ENCODE measurements at places on chromosomes 2 and 18.

DNA sequence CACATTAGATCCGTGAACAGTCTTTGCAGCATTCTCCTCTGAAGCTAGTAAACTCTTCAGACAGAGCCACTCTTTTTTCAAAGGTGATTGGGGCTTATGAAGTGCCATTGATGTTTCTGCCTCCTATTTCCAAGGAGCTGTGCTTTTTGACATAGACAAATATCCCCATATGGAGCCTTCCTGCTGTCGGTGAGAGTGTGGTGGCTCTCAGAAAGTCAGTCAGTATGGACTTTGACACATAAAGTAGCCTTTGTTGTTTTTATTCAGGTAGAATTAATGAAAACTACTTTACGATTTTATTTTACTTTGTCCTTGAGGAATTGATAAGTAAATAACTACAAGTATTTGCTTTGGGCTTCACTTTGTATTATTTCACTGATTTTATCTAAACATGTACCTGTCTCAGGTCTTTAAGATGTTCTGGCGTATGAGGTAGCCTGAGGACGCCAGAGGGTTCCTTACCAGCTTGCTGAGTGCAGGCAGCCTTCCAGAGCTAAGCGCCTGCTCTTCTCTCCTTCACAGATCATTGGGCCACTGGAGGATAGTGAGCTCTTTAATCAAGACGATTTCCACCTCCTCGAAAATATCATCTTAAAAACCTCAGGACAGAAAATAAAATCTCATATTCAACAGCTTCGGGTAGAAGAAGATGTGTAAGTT is 69.7 kb downstream of the UGGT1 start:
- no peak for DNase-seq

DNA sequence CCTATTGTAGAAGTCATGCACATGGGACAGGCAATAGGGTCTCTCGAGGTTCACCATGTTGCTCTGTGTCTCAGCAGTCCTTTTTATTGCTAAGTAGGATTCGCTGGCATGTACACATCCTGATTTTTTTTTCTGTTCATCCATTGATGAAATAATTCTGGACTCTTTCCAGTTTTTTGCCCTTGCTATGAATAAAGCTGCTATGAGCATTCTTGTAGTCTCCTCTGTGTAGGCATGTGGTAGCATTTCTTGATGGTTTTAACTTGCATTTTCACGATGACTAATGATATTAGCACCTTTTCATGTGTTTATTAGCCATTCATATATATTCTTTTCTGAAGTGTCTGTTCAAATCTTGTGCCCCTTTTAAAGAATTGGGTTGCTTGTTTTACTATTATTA is 65.8 kb upstream of the EDAR start:
- no peak for DNase-seq

DNA sequence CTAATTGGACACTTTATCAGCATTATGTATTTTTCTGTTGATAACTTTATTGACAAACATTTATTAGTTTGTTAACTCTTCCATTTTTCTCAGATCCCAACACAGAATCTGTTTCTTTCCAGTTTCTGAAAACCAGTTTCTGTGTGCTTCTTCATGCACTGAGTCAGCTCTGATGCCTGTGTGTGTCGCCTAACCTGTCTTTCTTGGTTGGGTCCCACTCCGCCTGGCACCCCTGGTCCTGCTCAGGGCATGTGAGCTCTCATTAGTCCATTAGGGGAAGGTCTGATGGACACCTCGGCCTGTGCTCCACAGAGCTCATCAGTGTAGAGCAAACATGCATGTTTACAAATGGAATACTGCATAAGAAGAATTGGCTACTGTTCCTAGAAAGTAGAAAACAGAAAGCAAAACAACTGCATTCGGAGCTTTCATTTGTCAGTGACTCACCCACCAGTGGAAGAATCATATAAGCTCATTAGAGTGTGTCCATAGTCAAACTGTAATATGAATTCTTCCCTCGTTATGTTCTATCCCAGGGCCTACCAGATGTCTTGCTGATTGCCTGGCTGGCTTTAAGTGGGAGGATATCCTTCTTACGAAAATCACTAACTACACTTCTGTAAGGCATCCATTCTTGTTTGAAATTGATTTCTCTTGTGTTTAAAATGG is 137.7 kb downstream of the SNTG2 start:
- DNase-seq = no peak

DNA sequence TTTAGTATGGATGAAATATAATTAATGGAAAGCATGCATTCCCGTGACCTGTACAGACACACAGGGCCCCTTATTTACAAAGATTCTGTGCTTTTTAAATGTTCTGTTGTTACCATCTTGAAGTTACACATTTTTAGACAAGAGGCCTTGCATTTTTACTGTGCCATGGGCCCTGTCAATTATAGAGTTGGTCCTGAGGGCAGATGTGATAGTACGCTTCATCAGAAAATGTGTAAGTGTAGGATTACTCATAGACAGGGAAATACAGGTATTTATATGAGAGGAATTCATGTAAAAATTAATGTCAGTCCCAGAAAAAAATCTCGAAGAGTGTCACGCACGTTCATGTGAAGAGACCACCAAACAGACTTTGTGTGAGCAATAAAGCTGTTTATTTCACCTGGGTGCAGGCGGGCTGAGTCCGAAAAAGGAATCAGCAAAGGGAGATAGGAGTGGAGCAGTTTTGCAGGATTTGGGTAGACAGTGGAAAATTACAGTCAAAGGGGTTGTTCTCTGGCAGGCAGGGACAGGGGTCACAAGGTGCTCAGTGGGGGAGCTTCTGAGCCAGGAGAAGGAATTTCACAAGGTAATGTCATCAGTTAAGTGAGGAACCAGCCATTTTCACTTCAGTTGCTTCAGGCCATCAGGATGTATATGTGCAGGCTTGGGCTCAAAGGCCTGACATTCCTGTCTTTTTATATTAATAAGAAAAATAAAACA is 12.2 kb upstream of the ALPK2 start:
- DNase-seq = no peak

DNA sequence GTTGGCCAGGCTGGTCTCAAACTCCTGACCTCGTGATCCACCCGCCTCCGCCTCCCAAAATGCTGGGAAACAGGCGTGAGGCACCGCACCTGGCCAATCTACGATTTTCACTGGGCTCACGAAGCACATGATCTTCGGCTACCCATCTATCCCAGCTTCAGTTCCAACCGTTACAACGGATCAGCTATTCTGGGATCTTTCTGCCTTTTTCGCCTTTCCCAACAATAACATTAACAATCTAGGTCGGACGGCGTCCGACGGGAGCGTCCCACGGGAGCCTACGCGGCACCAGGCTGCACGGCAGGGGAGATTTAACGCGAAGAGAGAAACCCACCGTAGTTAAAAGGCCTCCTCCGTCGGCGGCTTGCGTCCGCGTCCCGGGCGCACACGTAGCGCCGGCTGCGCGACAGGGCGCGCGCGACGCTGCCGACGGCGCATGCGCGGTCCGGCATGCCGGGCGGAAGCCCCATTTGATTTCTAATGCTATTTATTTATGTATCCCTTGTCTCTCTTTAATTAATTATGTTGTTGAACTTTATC is at the start of gene MSL3B:
Gene MSL3B, minus strand, starts transcription at position 394 of the 540 bp plus-strand sequence.
- no peak for DNase-seq

DNA sequence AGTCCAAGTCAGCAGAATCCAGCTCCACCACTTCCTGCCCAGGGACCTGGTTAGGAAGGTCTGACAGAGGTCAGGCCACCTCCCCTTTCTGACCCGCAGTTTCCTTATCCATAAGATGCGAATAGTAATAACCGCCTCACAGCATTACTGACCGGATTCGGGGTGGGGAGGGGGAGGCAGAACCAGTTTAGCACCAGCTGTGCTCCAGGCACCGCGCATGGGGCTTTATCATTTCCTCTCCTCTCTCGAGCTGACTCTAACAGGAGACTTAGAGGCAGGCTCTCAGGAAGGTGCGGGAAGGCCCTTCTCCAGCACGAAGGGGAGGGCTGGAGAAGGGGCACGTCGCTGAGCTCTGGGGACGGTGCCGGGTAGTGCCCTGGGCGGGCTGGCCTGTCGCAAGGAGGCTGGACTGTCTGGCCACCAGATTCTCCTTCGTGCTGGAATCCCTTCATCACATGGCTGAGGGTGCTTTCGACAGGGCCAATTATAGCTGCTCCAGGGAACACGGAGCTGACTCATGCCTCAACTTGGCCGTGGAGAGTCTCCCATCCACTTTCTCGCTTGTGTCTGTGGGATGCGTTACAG is 5.7 kb downstream of the EHD3 start:
- no peak for DNase-seq

DNA sequence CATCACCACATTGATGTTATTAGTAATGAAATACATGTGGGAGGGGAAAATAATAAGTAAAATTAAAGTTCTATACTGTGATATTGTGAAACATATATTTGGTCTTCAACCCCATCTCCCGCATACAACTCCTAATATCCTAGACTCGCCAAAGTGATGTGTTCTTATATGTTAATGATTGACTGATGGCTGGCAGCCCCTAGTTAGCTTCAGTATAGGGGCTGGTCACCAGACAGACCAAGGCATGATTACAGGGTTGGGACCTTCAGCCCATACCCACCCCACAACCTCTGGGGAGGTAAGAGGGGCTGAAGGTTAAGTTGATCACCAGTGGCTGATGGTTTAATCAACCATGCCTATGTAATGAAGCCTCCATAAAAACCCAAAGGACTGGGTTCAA is 28.1 kb upstream of the MREG start:
- no peak for DNase-seq

- no peak for DNase-seq
These were observed 10.5 kb downstream of the CYB5A start for GRCh38 chr18:74281011-74281979.

- DNase-seq = no peak
These were observed 393.6 kb upstream of the NRP2 start for GRCh38 chr2:205288686-205289085.

DNA sequence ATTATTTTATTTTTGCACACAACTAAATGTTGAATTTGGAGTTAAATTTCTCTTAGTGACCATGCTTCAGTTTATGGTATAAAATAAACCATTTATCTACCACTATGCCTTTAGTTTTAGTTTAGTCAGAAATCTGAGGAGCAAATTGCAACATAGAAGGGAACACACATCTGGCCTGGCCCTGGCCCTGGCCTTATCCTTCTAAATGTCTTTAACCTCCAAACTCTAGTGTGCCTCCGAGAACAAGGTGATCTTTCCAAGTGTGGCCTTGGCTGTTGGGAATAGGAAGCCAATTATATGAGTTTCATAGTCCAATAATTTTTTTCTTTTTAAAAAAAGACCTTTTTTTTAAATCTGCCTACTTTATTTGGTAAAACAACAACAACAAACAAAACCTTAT is 31.8 kb upstream of the GREB1L start:
- DNase-seq = no peak

DNA sequence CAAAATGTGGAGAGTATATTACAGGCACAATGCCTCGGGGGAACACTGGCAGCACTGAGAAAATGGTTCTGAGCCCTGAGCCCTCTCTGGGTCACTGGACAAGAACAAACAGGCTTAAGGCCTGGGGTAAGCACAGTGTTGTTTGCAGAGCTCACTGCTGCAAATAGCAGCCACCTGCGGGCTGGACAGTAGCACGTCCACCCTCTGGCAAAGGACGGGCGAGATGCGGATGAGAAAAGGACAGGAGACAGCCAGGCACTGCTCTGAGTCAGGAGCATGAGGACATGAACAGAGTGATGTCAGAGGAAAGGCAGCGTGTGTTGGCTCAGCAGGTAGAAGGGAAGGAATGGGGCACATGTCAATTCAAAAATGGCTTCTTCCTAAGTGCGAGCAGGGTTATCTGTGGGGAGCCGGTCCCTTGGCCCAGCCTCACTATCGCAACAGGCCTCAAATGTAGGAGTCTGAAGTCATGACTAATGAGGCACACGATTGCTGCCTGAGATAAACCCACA is 25.9 kb upstream of the NEB start:
- DNase-seq = no peak

- DNase-seq = no peak
These were observed 154.6 kb downstream of the THADA start for GRCh38 chr2:43441195-43441594.

DNA sequence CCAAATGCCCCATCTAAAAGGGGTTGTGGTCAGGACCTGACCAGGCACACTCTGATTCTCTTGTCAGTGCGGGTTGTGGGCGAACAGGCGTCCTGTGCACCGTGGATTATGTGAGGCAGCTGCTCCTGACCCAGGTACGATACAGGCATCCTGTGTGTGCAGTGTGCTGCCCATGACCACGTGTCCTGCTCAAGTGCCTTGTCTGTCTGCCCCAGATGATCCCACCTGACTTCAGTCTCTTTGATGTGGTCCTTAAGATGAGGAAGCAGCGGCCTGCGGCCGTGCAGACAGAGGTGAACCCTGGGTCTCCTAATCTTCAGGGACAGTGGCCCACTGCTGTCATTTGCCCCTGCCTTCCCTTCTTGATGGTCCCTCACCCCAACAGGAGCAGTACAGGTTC is 14.6 kb downstream of the PTPN18 start:
- DNase-seq = no peak

- no peak for DNase-seq
These were observed 189.9 kb upstream of the DCC start for GRCh38 chr18:52150050-52150449.

DNA sequence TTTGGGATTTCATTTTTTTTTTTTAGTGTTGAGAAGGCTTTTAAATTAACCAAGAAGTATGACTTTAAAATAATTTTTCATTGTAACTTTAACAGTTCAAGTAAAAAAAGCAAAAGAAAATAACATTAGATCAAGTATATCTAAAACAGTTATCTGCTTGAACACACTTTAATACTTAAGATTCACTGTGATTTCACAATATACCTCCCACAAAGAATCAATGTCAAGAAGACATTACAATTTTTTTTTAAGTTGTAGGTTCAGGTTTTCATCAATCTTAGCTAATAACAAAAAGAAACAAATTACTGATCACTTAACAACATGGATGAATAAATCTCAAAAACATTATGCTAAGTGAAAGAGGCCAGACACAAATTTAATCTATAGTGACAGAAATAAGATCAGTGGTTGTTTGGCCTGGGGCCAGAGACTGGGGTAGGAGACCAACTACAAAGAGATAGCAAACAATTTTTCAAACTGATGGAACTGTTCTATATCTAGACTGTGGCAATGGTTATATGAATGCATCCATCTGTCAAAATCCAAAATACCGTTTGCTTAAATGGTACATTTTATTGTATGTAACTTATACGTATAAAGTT is 74.8 kb upstream of the FRZB start:
- DNase-seq = no peak

DNA sequence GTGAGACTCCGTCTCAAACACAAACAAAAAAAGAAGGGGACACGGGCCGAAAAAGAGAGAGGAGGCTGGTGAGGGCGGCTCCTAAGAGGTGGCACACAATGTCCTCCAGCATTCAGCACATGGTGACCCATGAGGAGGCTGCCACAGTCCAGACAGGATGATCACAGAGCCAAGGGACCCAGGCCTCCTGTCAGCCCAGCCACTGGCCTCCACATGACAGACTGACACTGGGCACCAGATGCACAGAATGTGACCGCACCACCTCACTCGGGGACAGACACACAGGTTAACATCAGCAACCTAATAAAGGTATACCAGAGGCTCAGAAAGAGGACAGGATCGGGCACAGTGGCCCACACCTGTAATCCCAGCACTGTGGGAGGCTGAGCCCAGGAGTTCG is 21.0 kb downstream of the PASK start:
- DNase-seq = no peak

GRCh38 chr2:188588235-188588634 is 296.6 kb downstream of the GULP1 start:
- no peak for DNase-seq

GRCh38 chr2:239889641-239890121 is 135.5 kb downstream of the NDUFA10 start:
- no peak for DNase-seq

GRCh38 chr2:239232195-239232578 is 168.6 kb downstream of the HDAC4 start:
- DNase-seq = peak; percentile 47
